ENCODE measurements at places on chromosomes 1 and 21. TPM values are rescaled to one million over a fixed set of nuclear protein-coding genes. Genes with fewer than 3 reads are reported as not detected.

GRCh38 chr1:22626237-22627157 lies 9.9 kb upstream of the C1QA start:
- DNase-seq = no peak

DNA sequence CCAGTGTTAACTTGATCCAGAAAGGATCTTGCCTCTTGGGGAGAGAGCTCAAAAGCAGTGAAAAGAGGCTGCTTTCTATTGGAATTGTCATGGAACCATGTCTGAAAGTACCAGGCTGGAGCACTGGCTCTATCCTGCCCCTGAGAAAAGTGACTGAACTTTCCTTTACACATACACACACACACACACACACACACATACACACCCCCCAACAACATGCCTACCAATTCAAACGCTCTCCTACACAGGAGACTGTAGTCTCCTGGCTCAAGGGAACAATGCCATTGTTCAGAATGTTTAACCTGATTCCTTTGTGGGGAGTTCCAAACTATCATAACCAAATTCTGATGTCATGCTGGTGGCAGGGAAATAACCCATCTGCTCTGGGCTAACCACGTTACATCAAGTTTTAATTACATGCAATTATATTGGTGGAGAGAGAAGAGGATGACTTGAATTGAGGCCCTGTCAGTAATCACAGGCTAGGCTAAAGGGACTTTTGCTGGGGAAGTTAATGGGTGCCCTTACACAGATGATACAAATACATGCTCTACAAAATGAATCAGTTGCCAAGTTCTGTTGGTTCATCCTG lies 52.3 kb upstream of the DUSP10 start:
- peak; percentile 62 for DNase-seq

- no peak for DNase-seq
These were observed 10.8 kb upstream of the SMYD2 start for GRCh38 chr1:214270097-214270650.

DNA sequence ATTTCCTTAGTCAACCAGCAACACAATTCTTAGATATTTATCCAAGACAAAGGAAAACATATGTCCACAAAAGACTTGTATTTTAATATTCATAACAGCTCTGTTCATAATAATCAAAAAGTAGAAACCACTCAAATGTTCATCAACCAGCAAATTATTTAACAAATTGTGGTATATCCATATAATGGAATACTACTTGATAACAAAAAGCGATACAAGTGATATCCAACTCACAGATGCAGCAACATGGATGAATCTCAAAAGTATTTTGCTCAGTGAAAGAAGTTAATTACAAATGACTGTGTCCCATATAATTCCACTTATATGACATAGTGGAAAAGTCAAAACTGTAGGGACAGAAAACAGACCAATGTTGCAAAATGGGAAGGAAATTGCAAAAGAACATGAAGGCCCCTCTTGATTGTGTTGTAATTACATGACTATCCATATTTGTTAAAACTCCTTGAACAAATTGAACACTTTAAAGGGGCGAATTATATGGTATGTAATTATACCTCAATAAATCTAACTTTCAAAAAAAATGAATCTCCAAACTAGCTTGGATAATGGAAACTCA lies 116.9 kb downstream of the EDEM3 start:
- DNase-seq = no peak

- no peak for DNase-seq
These were observed 93.5 kb downstream of the PRKAB2 start for GRCh38 chr1:147078606-147079399.

DNA sequence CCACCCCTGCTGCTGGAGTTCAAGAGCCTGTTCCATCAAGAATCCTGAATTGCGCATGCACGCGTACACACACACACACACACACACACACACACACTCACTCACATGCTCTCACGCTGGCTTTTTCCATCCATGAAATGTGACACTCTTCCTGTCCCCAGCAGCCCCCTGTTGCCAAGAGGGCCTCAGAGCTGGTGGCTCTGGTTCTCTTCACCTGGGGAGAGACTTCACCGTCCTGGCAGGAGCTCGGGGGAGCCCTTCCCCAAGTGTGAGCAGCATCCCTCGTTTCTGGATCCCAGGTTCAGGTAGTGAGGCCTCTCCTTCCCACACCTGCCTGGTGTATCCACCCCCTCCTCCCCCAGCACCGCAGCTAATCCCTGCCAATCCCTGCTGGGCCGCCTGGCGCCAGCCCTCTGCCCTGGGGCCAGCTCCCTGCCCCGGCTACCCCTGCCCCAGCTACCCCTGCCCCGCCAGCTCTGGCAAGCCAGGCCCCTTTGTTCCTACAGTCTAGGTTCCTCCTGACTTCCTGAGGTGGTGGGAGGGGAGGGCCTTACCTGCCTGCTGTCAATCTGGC lies 9.9 kb downstream of the PLOD1 start:
- DNase-seq = no peak

Gene CD101
- 1.2 TPM for total RNA-seq

Gene CD34
- 0.59 TPM for total RNA-seq

Gene PAQR7
- 6.8 TPM for total RNA-seq
